Anterior cingulate cortex (tissue), 58 donors: ENCODE measurements at places on chromosomes 3 and 15.

DNA sequence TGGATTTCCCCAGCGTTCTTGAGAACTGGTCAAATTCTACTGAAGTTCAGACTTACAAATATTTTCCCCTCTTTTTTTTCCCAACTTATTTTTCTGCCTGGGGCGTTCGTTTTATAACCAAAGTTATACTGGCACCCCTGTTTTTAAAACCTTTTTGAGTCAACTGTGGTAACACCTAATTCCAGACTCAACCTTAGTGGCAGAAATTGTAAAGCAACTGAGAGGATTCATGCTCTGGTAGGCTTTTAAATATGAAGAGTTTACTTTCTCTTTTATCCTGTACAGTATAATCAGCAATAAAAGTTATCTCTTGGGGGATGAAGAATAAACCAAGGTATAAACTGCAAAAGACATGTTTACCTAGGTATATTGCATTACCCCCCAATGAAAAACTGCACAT, 2.3 kb downstream of the IL5RA start:
- DNase-seq = no peak

GRCh38 chr15:86630946-86631345, 551.3 kb downstream of the AGBL1 start:
- no peak for DNase-seq

GRCh38 chr3:126275620-126275904, 81.6 kb downstream of the KLF15 start:
- DNase-seq = no peak

DNA sequence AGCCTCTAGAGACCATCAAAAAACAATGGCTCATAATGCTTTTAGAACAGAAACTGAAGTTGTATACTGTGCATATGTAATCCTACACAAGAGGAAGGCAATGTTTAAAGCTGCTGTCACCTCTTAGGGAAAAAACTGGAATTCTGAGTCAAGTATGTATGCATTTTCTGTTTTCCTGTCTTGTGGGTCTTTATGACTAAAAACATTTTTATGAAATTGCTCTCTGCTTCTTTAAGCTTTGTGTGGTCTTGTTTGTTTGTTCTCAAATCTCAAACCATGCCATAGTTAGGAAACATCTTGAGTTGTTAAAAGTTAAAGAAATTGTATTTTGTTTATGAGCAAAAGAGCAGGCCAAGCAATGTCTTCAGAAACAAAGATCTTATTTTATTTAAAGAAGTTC, 80.9 kb upstream of the SOX2 start:
- no peak for DNase-seq

- DNase-seq = no peak
Measured at GRCh38 chr3:106089806-106090205, 221.0 kb upstream of the CBLB start.

- DNase-seq = no peak
Measured at GRCh38 chr3:196654006-196654734, 14.7 kb downstream of the NRROS start.

GRCh38 chr15:40044717-40045571, 6.0 kb upstream of the SRP14 start:
- DNase-seq = no peak

DNA sequence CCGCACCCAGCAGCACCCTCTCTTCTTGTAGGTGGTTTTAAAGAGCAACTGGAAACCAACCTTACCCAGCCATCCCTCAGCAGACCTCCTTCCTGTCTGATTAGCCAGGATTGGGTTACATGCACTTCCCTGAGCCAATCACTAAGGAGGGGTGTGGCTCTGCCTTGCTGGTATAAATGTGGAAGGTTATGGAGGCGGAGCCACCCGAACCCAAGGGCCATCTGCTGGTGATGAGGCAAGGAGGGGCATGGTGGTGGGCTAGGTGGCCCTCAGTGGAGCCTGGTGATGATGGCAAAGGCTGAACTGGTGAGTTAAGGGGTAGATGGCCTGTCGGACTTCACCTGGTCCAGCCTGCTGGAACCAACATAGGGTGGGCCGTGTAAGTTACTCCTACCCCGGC, 39.8 kb downstream of the CCDC33 start:
- no peak for DNase-seq

GRCh38 chr15:100093211-100094126, 248.3 kb downstream of the ADAMTS17 start:
- no peak for DNase-seq

DNA sequence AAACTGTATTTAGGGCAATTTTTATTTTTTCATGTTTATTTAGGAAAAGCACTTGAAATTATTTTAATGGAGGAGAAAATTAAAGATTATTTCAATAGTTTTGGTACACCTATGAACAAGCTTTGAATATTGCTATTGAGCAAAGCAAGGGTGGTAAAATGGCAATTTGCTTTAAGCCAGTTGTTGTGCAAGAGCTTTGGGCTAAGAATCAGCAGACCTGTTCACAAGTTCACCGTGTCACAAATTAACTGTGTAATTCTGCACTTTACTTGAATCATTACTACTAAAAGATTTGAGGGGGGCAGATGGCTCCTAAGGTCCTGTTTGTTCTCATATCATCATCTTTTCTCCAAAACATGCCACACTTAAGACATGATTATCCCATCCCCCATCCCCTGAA, 238.9 kb upstream of the GBE1 start:
- DNase-seq = no peak

- DNase-seq = no peak
Measured at GRCh38 chr3:171206283-171206682, 179.8 kb upstream of the SLC2A2 start.

GRCh38 chr3:8631661-8632060, 12.9 kb downstream of the SSUH2 start:
- no peak for DNase-seq

DNA sequence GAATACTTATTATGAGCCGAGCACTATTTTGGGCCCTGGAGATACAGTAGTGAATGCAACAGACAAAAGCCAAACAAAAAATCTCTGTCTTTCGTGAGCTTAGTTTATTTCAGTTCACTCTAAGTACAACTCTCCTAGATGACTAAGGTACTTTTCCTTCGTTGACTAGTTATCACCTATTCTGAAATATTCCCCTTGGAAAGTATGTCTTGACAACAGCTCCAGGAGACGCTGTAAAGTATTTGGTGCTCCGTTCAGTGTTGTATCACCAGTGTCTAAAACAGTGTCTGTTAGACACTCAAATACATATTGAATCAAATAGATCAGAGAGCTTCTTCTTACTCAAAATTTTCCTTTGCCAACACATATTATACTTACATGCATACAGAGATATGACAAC, 119.6 kb downstream of the TFDP2 start:
- no peak for DNase-seq

DNA sequence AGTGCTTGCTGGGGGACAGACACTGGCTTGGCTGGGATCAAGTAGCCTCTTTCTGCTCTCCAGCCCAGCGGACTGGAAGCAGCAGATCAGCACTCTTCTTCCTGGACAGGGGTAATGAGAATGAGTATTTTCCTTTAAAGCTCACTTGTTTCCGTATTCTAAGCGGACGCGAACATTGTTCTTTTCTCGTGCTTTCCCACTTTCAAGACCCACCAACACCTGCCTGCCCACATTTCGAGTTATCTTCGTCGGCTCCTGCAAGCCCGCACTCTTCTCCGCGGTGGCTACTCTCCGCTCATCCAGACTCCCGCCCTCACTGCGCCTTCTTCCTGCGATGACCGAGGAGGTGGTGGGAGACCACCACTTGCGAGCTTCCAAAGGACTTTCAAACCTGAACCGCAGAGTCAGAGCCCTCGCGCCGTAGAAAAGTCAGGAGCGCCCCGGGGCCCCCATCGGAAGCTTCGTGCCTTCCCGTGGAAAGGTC, 1.6 kb upstream of the PPM1L start:
- peak; percentile 71 for DNase-seq

DNA sequence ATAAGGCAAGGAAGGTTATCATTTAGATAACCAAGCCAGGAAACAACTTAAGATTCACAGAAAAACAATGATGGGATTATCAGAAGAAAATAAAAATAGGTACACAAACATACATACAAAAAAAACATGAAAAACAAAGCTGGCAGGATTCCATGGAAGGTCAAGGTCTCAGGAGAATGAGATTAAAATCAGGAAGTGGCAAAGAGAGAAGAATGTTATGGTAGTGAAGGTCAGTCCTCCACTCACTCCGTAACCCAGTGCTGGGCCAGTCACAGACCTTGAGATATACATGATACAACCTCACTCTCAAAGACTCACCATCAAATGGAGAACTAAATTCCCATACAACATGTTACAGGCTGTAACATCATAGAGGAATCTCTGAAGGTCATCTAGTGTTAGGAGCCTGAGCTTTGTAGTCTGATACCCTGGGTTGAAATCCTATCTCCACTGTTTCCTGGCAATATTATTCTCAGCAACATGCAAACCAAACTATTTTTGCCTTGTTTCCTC, 93.9 kb downstream of the CTNNB1 start:
- DNase-seq = no peak

GRCh38 chr15:70752193-70752635, 11.1 kb downstream of the UACA start:
- DNase-seq = no peak

DNA sequence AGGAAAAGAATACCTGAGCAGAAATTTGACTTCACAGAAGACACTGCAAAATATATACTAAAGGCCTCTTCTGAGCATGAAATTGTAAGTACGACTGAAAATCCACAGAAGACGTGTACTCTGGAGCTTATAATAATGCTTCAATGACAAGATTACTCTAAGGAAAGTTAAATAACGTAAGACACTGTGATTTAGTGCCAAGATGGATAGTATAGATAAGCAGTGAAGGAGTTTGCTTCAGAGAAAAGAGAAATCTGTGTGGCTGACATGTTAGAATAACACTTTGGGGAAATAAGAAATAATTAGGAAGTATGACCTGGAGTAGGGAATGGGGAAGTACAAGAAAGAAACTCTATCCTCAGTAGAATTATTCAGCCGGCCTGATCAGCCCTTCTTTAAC, 28.9 kb downstream of the ALDH1A2 start:
- no peak for DNase-seq

DNA sequence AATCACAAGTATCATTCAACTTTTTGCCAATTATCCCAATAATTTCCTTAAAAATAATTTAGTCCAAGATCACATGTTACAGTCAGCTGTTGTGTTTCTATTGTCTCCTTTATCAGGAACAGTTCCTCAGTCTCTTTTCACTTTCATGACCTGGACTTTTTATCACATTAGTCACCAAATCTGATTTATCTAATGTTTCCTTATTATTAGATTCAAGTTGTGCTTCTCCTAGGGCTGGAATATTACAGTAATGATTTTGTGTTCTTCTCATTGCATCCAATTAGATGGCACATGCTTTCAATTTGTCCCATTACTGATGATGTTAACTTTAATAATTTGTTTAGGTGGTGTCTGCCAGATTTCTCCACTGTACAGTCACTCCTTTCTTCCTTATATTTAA, 66.3 kb upstream of the DCBLD2 start:
- no peak for DNase-seq

GRCh38 chr15:69403594-69403993, 10.6 kb upstream of the KIF23 start:
- DNase-seq = no peak

DNA sequence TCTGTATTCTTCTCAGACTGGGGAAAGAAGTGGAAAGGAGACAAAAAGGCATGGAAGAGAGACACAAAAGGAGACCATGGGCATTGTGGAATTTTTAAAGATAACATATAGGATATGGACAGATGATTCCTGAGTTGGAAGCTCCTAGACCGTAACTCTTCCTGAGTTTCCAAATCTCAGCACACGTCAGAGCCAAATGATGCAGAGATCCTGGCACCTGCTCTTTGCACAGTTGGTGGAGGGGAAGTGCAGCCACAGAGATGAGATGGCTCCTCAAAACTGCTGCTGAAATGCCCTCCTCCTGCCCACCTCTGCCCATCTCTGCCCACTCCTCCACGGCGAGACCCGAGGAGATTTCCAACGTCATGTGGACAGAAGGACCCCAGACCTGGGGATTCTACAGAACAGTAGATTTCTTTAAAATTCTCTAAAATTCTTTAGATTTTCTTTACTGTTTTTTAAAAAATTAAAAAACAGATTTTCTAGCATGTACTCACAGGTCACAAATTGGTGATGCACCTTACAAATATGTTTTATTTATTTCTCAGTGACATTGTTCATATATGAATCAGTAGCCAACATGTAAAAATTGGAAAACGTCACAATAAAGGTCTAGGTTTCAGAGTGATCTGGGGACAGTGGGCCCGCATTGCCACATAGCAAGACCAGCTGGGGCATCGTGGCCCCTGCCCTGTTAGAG, 8.1 kb downstream of the CPN2 start:
- DNase-seq = no peak

- DNase-seq = no peak
Measured at GRCh38 chr3:156478891-156479290, 76.0 kb downstream of the SSR3 start.

- no peak for DNase-seq
Measured at GRCh38 chr3:123564056-123564455, 20.8 kb downstream of the HACD2 start.

- DNase-seq = no peak
Measured at GRCh38 chr15:39459548-39459947, 121.3 kb upstream of the THBS1 start.

- no peak for DNase-seq
Measured at GRCh38 chr3:136685882-136686281, 66.3 kb downstream of the STAG1 start.
